ENCODE measurements at places on chromosomes 11 and 22.

GRCh38 chr22:17586831-17587440 lies 23.6 kb downstream of the SLC25A18 start:
- DNase-seq = no peak

DNA sequence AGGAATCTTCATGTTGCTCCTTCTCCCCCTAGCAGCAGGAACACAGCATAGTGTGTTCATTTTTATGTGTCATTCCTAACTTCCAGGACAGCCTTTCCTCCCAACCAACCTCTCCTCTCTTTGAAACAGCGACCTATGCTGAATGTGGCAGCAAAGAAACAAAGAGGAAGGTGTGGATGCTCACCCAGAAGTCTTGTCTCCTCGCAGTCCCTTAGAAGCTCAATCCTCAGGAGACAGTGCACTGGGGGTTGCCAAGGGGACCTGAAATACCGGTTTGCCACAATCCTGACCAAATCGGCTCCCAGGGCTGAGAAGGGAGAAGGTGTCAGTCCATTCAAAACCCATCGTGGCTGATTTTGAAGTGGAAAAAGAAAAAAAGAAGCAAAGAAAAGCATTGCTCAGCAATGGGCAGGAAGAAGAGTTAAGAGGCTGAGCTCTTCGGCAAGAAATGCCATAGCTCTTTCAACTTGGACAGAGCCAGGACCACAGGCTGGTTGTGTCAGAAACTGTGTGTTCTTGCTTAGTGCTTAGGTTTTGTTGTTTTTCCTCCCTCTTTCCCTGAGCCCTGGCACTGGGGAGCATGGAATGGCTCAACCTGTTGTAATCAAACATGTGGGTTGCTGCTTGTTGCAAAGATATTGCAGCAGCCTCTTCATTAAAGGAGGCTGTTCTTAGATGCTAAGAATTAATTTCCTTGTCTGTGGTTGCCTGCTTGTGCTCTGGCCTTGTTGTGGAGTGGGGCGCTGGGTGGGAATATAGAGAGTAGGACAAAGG lies 30.4 kb upstream of the TENM4 start:
- DNase-seq = peak; percentile 14

- DNase-seq = no peak
Measured at GRCh38 chr22:42830161-42830560, 26.9 kb downstream of the ARFGAP3 start.

- no peak for DNase-seq
Measured at GRCh38 chr22:43303751-43304150, 39.4 kb downstream of the SCUBE1 start.

GRCh38 chr22:22678970-22679369 lies 34.6 kb downstream of the GGTLC2 start:
- DNase-seq = no peak

GRCh38 chr22:25062386-25063085 lies 110.0 kb downstream of the KIAA1671 start:
- no peak for DNase-seq

DNA sequence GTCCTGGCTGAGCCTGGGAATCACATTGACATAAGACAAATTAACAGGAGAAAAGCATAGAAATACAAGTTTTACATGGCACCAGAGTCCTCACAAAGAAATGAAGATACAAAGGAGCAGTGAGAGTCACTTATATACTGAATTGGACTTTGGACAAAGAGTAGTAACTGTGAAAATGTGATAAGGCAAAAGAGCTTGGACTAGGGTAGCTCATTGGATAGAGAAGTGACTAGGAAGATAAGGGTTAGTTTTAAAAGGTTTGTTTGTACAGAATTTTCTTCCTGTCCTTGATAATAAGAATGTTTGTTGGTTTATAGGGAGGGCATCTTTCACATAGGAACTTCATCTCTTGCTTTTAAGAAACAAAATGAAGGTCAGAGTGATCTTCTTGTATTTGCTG lies 17.9 kb upstream of the NUCB2 start:
- DNase-seq = no peak

GRCh38 chr11:76329983-76330382 lies 50.9 kb downstream of the THAP12 start:
- no peak for DNase-seq

GRCh38 chr22:22800716-22801115 lies 86.9 kb upstream of the IGLL5 start:
- no peak for DNase-seq

GRCh38 chr22:35482311-35482710 lies 58.3 kb upstream of the RASD2 start:
- DNase-seq = no peak

- DNase-seq = no peak
Measured at GRCh38 chr11:32065865-32066629, 24.8 kb upstream of the RCN1 start.

DNA sequence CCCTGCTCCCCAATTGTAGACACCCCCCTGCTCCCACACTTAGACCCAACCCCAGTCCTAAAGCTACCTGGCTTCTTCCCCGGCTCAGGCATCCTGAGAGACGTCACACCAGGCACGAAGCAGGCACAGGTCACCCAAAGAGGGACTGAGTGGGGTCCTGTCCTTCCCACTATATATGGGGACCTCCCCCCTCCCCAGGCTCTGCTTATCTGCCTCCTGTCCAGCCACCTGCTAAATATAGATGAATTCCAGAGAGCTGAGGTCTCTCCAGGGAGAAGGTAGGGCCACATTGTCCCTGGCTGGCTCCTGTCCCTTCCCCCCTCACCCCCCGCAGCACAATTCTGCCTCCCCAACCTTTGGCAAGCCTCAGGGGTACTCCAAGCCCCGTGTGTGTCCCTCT lies at the start of gene MYBPC3:
MYBPC3 (minus strand) TSS at position 147 of the 400 bp plus-strand sequence; CDS start at position 92, 55 bp downstream.
- DNase-seq = no peak

DNA sequence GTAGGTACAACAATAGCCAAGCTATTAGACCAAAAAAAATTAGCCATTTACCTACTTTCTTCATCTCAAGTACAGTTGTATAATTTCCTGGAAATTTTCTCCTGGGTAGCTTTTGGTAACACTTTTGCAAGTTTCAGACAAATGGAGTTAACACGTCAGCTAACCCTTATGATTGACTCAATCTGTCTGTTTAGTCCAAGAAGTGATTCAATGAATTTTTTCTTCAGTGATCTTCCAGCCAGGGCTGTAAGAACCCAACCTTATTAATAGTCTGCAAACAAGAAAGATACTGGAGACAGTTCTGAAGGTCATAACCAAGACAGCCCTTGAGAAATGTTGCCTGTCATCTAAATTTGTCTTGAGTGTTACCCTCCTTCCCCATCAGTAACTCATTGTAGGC lies 30.1 kb upstream of the FIBIN start:
- DNase-seq = no peak

DNA sequence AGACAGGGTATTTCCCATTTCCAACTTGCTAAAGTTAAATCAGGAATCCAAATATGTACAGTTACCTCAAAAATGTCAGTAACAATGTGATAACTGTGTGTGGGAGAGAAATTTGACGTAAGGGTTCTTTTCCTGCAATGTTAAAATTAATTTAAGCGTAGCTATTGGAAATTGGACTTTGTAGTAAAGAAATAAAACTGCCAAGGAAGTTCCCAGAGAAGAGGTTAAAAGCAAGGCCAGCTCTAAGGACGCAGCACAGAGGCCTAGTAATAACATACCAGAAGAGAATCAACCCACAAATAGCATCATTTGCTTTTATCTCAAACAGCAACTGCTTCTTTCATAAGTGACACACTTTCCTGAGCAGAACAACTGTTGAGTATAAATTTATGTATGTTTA lies 36.8 kb upstream of the GRIA4 start:
- no peak for DNase-seq

- peak; percentile 98 for DNase-seq
Measured at GRCh38 chr11:65329944-65330403, 3.7 kb upstream of the DPF2 start.

GRCh38 chr22:47205081-47205491 lies 442.6 kb downstream of the TBC1D22A start:
- no peak for DNase-seq

- DNase-seq = no peak
Measured at GRCh38 chr11:13896175-13896980, 66.1 kb upstream of the SPON1 start.

DNA sequence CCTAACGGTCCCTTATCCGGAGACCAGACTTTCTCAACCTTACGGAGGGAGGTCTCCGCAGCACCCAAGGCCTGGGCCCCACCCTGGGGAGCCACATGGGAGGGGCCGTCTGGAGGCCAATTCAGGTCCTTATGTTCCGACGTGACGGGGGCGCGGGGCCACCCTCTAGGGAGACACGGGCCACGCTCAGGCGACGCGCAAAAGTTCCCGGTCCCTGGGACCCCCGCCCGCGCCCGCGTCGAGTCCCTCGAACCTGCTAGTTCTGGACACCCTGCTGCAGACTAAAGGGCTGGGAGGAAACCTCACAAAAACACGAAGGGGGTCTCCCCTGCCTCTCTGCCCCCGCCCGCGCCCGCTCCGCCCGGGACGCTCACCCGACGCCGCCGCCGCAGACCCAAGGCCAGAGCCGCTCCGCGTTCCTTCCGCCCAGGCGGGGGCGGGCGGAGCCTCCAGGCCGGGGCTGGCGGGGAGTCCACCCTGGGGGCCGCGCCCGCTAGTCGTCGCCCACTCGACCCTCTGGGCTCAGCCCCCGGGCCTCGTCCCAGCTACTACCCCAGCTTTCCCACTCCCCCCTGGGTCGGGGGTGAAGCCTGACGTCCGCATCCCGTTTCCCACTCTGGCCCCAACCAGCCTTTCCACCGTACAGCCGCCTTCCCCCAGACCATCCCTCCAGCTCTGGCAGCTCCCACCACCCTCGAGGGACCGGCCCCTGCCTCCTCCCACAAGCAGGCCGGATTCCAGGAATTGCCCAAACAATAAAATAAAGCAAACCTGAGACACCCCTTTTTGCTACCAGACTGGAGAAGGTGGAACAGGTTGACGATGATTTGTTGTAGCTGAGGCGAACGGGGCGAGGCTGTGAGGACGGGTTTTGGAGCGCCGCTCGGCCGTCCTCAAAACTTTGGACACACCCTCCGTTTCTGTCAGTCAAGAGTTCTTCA lies 2.7 kb downstream of the RNH1 start:
- no peak for DNase-seq

DNA sequence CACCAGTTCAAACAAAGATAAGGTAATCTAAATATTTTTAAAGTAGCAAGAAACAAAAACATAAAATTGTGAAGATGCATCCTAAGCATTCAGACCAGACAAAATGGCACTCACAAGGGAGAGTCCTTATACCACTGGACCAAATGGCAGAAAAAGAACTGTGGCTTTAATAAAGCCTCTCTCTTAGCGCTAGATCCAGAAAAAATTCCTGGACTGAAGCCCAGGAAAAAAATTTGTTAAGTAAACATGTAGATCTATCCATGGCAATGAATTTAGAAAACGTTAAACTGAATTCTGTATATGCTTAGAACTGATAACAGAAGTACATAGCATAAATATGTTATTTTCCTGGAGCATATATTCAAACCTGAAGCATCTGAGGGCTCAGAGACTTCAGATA lies 11.8 kb upstream of the CD59 start:
- no peak for DNase-seq

Data from PC-3 (cell line).